Gastrocnemius medialis (tissue), 4 donors: ENCODE measurements at places on chromosomes 1 and 21.

DNA sequence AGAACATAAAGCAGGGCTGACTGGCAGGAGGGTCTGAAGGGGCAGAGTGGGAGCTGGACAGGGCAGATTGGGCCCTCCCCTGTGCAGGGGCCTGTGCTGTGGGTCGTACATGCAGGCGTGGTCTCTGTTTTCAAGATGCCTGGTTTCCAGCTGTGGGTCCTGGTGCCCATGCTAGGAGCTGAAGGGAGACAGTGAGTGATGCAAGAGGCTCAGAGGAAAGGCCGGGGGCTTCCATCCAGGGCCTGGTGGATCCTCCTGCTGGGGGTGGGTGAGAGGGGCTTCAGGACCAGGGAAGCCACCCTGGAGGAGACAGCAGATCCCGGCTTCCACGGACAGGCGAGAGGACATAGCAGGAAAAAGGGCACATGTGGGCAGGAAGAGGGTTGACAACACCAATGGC lies 349.0 kb upstream of the VAMP3 start:
- DNase-seq = peak; percentile 1

- DNase-seq = no peak
These were observed 43.8 kb downstream of the CCN1 start for GRCh38 chr1:85624361-85624760.

DNA sequence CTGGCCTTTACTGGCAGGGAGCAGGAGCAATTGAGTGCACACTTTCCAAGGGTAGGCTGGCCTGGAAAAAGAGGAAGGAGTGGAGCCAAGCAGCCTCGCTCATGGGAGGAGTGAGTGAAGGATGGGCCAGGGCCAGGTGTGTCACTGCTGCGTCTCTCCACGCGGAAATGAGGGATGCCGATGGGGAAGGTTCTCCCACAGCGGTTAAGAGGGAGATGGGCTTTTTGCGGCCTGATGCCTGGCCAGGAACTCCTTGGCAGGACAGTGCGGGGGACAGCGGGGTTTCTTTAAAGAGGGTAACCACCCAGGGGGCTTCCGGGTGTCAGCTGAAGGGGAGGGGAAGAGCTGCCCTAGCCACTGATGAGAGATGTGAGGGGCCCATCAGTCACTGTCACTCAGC lies 82.4 kb downstream of the PTPRU start:
- no peak for DNase-seq

- DNase-seq = no peak
These were observed 39.7 kb upstream of the JUN start for GRCh38 chr1:58823481-58824010.

- no peak for DNase-seq
These were observed 71.0 kb downstream of the RALGPS2 start for GRCh38 chr1:178796013-178796412.

- DNase-seq = no peak
These were observed 402.5 kb downstream of the HHAT start for GRCh38 chr1:210731193-210731592.

DNA sequence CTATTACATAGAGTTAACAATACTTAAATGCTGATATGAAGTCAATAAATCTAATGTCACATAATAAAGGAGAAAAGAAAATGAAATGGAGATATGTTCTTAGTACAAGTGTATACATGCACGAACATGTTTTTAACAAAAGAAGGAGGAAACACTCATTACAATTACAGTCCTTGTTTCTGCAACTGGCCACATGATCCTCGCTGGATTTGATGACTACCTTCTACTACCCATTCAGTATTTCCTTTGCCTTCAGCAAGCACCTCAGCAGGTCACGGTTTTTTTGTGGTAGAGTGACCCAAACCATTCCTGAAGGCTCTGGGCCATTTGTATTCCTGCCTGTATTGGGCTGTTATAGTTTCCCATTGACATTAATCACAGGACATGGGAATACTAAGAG lies 172.8 kb upstream of the CXADR start:
- DNase-seq = no peak

- no peak for DNase-seq
These were observed 256.7 kb upstream of the KIAA0040 start for GRCh38 chr1:175449306-175449705.
